ENCODE measurements at places on chromosomes 1 and 21.

- DNase-seq: no peak
These were observed 22.6 kb upstream of the PRELP start for GRCh38 chr1:203453016-203453415.

DNA sequence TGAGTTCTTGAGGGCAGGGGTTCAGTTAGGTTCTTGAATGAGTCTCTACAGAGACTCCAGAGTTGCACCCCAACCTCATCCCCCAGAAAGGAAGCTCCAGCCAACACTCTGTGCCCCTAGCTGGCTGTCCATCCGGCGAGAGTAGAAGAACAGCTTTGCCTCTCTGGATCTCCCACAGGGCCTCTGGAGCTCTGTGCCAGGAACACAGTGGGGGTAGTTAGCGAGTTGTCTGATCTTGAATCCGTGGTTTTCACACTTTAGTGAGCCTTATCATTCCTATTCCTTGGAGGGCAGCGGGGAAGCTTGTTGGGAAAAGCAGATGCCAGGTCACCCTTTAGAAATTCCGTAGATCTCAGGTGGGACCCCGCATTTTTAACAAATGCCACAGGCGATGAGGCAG is 45.0 kb downstream of the STUM start:
- no peak for DNase-seq

- no peak for DNase-seq
These were observed 57.0 kb downstream of the HIVEP3 start for GRCh38 chr1:41861535-41862383.

DNA sequence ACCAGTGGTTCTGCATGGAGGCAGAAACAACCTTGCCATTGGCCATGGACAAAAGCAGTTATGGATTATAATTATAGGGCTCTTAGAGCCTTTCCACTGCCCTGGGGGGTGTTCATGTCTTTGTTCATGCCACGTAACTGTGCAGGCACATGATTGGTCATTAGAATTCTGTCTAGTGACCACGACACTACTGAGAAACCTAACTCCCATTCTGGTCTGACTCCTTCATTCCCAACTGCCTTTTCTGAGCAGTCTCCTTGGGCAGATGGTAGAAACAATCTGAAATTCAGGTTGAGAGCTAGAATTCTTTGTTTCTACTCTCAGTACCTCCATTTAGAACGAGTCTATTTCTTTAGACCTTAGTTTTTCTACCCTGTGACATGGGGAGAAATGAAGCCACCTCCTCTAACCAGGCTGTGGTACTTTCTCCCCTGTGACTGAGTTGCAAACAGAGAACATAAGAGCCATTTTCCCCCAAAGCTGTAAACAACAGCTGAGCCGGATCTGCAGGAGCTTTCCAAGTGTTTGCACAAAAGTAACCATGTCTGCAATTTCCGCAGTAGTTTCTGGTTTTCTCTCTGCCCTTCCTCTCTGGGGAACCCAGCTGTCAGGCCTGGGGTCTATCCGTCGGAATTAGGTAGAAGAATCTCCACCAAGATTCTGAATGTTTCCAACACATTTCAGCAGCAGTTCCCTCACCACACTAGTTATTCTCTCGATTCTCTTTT is 37.7 kb upstream of the IPO9 start:
- DNase-seq: no peak

- DNase-seq: no peak
These were observed 60.6 kb upstream of the ASPM start for GRCh38 chr1:197207081-197207480.

GRCh38 chr1:110258734-110259133 is 48.6 kb downstream of the KCNC4 start:
- no peak for DNase-seq

- no peak for DNase-seq
These were observed 83.3 kb downstream of the ABCA4 start for GRCh38 chr1:94037392-94038229.

- no peak for DNase-seq
These were observed 6.1 kb upstream of the NPHP4 start for GRCh38 chr1:5998051-5998905.

GRCh38 chr1:24119859-24120756 is 8.2 kb upstream of the MYOM3 start:
- DNase-seq: no peak

- no peak for DNase-seq
These were observed 58.0 kb downstream of the LEPR start for GRCh38 chr1:65478379-65479026.

- no peak for DNase-seq
These were observed 176.7 kb downstream of the OLFM3 start for GRCh38 chr1:101820071-101820470.

DNA sequence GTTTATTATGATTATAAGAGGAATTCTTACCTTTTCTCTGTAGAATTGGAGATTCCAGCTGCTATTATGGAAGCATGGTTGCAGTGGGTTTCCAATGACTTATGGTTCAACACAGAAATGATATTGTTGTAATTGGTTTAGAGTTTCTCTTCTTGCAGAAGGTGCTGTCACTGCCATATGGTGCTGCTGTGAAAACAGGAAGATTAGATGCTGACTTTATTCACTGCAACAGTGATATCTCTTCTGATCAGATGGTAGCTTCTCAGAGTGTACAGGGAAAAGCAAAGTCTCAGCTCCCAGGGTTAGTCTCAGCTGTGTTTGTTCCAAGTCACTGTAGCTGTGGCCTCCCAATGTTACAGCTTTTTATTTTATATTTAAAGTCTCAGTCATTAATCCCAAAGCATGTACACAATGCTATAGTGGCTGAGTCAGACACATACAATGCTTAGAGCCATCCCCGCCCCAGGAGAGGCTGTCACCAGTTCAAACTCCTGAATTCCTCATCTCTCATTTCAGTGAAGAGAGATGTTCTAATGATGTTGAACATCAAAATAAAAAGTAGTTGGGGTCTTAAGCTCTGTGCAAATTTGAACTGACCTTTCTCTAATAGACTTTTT is 42.7 kb upstream of the RGS2 start:
- no peak for DNase-seq

DNA sequence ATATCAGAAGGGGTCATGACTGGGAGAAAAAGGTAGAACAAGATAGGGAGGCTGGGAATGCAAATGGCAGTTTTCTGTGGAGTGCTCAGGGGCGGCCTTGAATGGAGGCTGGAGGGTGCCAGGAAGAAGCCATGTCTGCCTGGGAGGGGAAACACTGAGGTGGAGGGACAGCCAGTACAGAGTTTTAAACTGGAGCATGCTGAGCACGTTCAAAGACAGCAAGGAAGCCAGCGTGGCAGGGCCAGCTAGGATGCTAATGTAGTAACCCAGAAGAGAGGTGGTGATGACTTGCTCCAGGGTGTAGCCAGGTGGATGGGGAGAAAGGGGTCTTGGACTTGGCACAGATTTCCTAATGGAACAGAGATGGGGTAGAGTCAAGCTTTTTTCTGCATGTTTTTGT is 445.8 kb upstream of the VAMP3 start:
- DNase-seq: no peak

GRCh38 chr1:168726281-168726680 is 2.7 kb downstream of the DPT start:
- no peak for DNase-seq

- DNase-seq: no peak
These were observed 255.4 kb downstream of the RGS7 start for GRCh38 chr1:241101622-241102021.

DNA sequence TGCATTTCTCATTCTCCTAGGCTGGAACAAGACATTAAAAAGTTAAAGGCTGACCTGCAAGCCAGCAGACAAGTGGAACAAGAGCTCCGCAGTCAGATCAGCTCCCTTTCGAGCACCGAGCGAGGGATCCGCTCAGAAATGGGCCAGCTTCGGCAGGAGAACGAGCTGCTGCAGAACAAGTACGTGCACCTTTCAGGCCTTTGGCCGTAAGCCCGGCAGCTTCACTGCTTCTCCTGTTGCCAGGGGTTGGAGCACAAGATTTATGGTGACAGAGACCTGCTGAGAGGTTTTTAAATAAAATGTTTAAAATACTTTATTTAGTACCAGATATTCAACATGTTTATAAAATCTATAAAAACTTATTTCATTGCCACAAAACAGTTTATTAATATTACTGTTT is 53.4 kb downstream of the MACO1 start:
- no peak for DNase-seq

- no peak for DNase-seq
These were observed 81.4 kb upstream of the GALNT2 start for GRCh38 chr1:229985613-229986010.

GRCh38 chr1:6423321-6423999 is 1.1 kb upstream of the ESPN start:
- DNase-seq: peak; percentile 54

DNA sequence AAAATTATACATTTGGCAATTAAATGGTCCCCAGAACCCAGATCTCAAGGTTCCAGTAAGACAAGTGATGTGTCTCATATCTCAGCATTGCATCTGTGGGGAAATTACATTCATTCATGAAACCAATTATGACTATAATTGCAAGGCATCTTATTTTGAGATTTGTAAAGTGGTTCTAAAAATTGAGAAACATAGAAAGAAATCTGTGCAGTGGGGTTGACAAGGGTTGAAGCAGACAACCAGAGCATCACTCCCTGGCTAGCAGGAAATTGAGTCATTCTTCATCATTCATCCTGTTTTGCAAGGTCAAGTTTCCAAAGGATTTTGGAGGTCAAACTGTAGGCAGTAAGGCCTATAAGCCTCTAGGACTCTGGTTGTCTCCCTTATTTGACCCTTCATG is 25.1 kb upstream of the MROH9 start:
- DNase-seq: no peak
